ENCODE measurements at places on chromosomes 16 and 17.
A peak's percentile ranks its signal among the peaks of the same experiment; 100 is the strongest.

DNA sequence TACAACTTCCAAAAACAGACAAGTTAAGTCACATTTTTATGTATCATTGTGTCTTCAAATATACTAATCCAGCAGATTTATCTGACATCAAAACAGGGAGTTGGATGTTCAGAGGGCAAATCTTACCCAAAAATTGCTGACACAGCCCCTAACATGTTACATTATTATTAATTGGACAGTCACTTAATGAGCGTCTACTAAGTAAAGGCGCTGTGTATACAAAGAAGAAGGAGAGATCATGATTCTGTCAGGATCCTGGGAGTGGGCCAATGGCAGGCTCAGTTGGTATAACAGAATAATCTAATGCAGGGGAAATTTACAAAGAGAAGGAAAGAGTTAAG lies 18.4 kb upstream of the CD300E start:
- DNase-seq, result no peak

GRCh38 chr17:79046197-79046915 lies 22.4 kb downstream of the C1QTNF1 start:
- DNase-seq, result peak; percentile 86

- no peak for DNase-seq
Measured at GRCh38 chr16:75139498-75139897, 8.8 kb upstream of the ZFP1 start.

GRCh38 chr17:32912218-32912897 lies 15.6 kb upstream of the TMEM98 start:
- DNase-seq, result peak; percentile 90

DNA sequence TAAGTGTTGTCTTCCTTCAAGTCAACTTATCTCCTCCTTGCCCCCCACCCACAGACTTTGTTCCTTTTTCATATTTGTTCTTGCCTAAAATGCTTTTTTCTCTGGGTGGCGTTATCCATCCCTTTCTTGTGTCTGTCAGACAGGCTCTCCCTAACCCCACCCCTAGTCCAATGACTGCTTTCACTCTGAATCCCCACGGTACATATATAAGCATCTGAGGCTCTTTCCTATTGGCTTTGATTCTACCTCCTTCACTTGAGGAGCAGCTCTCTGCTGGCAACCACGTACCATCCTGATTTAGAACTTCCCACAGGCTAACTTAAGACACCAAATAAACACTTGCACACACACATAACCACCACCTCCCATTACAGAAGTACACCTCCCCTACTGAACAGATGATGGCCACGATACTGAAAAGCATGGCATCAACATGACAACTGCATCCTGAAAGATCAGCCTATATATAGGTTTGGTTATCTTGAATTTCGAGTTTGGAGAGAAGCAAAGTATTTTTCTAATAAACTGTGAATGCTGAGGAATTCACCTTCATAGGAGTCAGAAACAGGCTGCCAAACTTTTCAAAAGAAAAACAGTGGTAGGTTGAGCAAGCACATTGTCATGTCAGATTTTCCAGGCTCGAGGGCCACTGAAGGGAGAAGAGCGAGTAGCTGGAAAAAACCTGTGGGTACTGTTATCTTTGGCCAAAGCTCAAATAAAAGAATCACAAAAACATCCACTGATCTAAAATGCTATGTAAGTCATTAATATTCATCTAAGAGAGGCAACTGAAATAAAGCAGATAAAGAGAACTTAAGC lies 24.3 kb downstream of the STAT3 start:
- DNase-seq, result peak; percentile 73

GRCh38 chr17:55426851-55427586 lies 5.4 kb upstream of the MMD start:
- peak; percentile 75 for DNase-seq

- DNase-seq, result no peak
Measured at GRCh38 chr17:60321336-60322055, 70.4 kb downstream of the USP32 start.

DNA sequence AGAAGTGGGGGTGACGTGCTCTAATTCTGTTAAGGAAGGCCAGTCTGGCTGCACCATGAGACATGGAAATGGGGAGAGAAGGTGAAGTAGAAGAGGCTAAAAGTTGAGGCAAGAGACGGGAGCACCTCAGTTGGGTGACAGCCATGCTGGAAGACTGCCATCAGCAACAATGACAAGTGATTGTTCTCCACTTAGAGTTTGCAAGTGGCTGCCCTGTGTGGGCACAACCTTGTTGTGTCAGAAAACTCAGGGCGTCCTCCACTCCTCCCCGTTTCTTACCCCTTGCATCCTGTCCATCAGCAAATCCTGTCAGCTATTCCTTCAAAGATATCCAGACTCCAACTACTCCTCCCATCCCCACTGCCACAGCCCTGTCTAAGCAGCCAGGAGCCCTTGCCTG lies 17.6 kb downstream of the CES1 start:
- no peak for DNase-seq

- DNase-seq, result peak; percentile 81
Measured at GRCh38 chr16:24700549-24701392, 28.7 kb upstream of the TNRC6A start.

DNA sequence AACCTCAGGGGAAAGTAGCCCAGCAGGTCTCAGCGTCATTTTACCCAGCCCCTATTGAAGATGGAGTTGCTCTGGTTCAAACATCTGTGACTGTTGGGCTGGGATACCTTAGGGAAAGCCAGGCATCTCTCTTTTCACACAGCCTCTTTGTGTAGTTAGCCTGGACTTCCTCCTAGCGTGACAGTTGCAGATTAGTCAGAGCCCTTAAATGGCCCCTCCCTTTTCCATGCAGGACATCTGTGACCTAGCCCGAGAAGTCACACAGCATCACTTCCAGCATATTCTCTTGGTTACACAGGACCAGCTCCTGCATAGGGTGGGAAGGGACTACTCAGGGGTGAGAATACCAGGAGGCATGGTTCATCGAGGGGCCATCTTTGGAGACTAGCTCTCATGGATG lies 375.0 kb upstream of the RBFOX1 start:
- no peak for DNase-seq

DNA sequence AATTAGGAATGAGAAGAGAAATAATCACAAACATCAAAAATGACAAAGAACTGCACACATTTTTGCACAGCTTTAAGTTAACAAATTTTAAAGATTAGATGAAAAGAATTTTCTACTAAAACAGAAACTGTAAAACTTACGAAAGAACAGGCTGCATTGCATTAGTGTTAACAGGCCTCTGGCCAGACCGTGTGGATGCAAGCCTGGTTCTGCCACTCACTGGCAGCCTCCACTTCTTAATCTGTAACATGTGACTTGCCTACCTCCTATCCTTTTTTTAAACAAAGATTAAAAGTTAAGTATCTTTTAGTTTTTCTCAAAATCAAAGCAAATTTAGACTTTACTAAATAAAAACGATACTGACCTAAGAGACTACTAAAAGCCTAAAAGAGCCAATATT lies 37.5 kb downstream of the CREBBP start:
- no peak for DNase-seq

- peak; percentile 90 for DNase-seq
Measured at GRCh38 chr17:82328141-82328993, 5.2 kb downstream of the SECTM1 start.

DNA sequence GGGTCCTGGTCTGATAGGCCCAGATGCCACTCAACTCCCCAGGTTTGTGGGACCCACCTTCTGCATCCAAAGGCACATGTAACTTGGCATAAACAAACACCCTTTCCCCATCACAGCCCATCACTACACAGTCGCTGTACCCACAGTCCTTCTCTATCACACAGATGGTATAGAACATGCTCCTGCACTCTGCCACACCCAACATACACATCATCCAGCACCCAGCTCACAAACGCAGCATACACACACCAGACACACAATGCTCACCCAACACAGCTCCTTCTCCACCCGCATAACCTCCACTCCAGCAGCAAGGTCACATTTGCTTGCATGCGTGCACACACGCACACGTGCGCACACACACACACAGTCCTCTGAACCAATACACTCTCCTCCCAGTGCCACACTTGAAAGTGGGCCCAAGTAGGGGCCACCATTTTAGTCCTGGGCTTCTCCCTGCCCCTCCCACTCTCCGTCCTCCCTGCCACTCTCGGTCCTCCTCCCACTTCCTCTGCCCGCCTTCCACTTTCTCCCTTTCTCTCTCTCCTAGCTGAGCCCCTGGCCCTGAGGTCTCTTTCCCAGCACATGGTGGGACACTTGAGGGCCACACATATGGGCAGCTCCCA lies 8.5 kb upstream of the TMEM92 start:
- peak; percentile 55 for DNase-seq

DNA sequence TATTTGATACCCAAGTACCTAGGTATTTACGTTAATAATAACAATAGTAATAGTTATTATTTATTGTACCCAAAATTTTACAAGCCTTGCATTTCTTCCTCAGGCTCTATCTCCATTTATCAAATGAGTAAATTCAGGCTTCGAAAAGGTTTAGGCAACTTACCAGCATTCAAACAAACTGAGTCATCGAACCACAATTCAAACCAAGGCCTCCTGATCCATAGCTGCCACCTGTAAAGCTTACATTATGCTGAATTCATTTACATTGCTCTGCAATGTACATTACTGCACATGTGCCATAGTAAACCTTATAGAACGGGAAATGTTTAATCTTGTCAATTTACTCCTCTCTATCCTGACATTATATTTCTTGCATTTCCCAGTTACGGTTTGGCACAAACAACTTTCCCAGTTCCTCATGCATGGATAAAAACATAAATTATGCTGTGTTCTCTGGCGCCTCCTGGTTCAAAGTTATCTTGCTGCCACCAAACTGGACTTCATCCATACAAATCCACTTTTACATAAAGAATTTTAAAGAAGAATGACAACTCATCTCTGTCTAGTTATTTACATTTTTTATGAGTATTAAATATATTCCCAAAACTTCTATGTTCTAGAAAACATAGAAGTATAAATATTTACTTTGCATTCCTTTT lies 360.6 kb upstream of the SOX9 start:
- no peak for DNase-seq

DNA sequence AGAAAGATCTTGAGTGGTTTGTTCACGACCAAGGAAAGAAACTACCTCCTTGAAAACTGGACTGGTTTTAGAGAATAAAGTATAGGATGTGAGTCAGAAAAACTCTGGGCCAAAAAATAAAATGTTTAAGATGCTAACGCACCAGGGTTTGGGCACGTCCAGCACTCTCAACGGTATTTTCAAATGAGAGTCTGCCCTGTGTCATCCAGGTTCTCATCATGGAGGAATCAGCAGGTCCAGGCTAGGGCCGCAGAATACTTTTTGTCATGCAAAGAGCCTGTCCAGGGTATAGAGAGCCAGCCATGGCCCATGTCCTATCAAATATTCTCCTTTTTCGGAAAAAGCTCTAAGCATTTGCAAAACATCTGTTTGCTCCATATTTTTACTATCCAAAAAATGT lies 2.4 kb downstream of the NXN start:
- peak; percentile 43 for DNase-seq

- DNase-seq, result peak; percentile 86
Measured at GRCh38 chr16:3642397-3643094, 11.9 kb upstream of the DNASE1 start.

DNA sequence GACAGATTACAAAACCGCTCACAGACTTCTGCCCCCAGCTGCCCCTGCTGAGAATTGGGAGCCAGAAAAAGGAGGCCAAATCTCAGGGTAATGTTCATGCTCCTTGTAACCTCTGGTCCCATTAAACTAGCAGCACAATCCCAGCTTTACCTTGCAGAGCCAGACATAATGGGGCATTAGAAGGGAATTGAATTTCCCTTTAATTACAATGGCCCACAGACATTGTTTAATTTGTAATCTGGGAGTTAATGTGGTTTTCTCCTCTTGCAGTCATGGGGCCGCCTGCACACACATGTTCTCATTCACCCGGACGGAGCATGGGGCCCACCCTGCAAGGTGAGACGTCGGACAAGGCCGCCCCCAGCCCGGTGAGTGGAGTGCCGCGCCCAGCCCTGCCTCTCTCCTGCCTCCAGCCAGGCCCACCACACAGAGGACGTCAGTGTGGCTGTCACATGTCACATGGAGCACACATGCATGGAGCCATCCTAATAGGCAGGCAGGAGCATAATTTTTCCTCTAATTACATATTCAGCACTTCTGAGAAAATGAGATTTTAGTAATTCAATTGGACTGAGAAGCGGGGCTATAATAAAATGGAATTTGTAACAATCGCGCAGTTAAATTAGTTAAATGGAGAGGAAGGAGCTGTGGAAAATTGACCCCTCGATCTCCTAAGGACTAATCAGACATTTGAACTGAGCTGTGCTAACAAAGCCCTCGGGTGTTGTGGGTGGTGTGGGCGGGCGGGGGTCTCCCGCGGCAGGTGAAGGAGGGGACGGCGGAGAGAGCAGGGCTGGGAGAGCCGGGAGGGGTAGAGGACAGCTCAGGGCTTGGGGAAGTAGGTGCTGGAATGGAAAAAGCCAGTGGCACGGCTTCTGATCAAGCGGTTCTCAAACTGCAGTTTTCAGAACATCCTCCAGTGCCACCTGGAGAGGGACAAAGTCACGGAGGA lies 87.7 kb downstream of the ENGASE start:
- no peak for DNase-seq

GRCh38 chr17:31549525-31550388 lies 158.3 kb downstream of the RAB11FIP4 start:
- peak; percentile 99 for DNase-seq

DNA sequence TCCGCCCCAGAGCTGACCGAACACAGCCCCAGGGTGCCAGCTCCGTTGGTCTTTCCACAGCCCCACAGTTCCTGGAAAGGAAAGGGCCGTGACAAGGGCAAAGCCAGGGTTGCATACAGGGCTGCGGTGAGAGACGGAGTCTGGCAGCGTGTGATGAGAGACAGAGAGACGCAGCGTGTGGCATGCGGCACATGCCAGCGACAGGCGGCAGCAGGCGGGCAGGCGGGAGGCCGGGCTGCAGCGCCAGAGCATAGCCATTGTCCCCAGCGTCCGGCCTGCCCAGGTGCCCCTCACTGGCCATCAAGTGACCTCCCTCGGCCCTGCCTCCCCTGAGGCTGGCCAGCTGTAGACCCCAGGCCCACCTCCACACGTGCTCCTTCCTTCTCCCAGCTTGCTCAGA lies 8.6 kb downstream of the RTN4RL1 start:
- DNase-seq, result no peak

- no peak for DNase-seq
Measured at GRCh38 chr17:28788100-28788499, 44.3 kb downstream of the TRAF4 start.

DNA sequence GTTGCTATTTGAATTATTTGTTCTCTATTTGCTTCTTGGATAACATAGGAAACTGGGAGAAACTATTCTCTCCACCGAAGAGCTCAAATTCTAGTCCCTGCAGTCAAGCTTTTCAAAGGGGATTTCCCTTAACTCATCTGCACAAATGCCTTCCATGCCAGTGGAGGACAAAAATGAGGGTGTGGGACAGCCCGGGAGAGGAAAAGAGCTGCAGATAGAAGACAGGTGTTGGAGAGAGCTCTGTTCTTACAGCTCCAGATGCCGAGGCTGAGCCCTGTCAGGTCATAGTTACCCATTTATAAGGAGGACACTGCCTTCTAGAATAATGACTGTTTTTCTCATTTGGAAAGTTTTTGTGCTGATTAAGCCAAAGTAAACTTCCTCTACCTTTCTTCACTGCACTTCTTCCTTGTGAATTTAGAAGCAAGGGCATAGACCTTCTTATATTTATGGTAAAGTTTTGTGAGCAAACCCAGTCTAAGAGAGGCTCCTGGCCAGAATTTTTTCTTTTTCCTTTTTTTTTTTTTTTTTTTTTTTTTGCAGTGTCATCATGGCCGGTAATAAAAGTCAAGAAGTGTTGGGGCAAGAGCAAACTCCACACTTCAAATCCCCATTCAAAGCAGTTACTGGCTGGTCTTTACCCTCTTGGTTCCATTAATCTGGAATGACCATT lies 177.2 kb downstream of the ABCC12 start:
- DNase-seq, result no peak
